ENCODE measurements at places on chromosomes 1 and 21. TPM values are rescaled to one million over a fixed set of nuclear protein-coding genes. Genes with fewer than 3 reads are reported as not detected.

ZNF496 gene
- 15.8 TPM for total RNA-seq

NFIA gene
- total RNA-seq: 4.8 TPM

HTR6 gene
- 2.2 TPM for total RNA-seq

LYST gene
- 26.8 TPM for total RNA-seq

FAM163A gene
- 0.08 TPM for total RNA-seq

LIN9 gene
- 1.5 TPM for total RNA-seq

NR5A2 gene
- total RNA-seq: not detected

GBP1 gene
- total RNA-seq: 15.5 TPM

C1orf141 gene
- not detected for total RNA-seq

OR2T3 gene
- total RNA-seq: not detected

PRRC2C gene
- 357 TPM for total RNA-seq

DNA sequence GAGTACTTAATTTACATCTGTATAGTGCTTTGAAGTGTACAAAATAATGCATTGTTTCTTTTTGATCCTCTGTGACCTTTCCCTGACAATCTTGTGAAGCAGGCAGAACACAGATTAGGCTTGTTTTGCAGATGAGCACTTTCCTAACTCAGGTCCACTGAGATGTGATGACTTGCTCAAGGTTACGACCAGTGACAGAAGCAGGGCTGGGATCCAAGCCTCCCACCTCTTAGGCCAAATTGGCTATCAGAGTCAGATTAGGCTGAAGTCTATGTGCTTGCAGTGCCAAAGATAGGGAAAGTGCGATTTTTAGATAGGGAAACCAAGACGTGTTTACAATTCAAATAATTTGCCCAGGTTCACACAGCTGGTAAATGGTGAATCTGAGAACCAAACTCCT lies 147.3 kb downstream of the OMA1 start:
- no peaks in the 10 kb centered on the region for H3K36me3 ChIP-seq
- H3K27me3 ChIP-seq: no peaks in the 10 kb centered on the region
- no peaks in the 10 kb centered on the region for H3K4me1 ChIP-seq
- no peak for DNase-seq
- no peak overlapping the region for H3K27ac ChIP-seq

DNA sequence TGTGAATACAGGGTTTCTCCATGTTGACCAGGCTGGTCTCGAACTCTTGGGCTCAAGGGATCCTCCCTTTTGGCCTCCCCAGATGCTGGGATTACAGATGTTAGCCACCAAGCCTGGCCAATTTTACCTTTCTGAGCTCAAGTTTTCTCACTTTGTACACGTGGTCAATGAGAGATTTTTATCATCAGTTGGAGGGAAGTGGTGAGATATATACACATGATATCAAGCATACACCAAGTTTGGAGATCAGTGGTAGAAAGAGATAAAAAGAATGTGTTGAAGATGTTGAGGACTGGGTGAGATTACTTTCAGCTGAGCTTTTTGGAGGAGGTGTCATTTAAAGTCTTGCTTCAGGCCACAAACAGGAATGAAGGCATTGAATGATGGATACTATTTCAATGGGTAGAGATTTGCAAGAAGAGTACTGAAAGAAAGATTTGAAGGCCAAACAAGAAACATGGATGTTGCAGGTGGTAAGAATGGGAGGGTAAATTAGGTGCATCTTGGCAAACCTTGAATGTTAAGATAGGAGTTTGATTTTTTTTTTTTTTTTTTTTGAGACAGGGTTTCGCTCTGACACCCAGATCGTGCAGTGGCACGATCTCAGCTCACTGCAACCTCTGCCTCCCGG lies 3.0 kb upstream of the SESN2 start:
- H3K36me3 ChIP-seq: no peaks in the 10 kb centered on the region
- DNase-seq: no peak
- peaks cover 59% of the 10 kb centered on the region for H3K4me1 ChIP-seq
- H3K27ac ChIP-seq: no peak overlapping the region
- no peak overlapping the region for H3K4me3 ChIP-seq

DNA sequence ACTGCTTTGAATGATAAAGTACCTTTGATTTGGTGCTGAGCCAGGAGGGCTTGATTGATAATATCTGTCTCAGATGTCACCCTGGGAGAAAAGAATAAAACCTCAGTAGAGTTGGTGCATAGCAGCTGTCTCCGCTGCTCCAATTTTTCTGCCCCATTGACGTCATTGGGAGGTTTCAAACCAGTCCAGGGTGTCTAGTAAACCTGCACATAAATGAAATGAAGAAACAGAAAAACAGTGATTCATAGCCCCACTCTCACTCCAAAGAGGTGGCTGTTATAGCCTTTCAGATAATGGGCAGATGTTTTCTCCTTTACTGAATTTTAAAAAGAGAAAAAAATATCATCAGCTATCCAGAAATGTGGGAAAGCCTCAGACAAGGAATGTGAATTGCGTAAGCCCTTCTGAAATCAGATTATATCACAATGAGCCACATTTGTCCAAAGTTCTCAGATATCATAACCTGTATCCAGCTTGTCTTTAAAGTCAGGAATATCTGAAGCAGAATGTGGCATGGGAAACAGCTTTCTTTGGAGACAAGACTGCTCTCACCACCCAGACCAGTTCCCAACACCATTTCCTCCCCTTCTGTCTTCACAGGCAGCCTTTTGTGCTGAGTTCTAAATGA lies 351.3 kb upstream of the SGIP1 start:
- no peak overlapping the region for H3K4me3 ChIP-seq
- H3K27ac ChIP-seq: no peak overlapping the region
- no peaks in the 10 kb centered on the region for H3K36me3 ChIP-seq
- DNase-seq: peak; percentile 25

DNA sequence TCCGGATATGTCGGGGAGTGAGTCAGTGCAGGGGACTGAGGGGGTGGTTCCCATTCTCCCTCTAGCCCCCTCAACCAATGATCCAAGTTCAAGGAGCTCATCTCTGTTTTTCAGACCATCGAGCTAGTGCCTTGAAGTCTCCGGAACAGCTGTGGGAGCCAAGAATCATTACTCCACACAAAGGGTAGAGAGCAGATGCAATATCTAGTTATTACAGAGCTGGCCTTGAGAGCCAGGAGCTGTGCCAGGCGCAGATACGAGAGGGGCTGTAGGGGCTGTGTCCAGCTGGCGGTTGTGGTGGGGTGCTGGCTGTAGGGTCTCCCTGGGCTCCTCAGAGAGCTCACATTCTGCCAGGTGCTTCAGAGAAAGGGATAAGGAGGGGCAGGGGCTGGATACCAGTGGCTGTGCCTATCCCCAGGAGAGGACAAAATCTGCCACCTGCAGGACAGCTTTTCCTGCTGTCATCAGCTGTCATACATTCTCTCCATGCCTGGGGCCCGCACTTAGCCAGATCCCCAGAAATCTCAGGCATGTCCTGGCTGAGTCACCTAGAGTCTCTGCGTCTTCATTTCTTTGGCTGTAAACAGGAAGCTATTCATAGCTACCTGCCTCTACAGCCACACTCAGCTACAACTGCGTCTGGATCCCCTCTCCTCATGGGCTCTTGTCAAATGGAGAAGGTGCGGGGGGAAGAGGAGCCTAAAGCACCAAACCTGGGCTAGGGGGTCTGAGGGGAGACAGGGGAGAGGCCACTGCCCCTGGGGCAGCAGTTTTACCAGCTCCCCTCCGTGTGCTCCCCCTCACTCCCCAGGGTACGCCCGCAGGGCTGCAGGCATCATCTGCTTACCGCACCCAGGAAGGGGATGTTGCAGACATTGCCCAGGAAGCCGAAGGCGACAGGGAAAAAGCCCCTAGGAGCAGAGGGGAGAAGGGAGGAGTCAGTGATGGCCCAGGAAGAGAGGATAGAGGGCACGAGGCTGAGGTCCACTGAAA lies 2.4 kb upstream of the KISS1 start:
- no peak for DNase-seq
- H3K36me3 ChIP-seq: no peaks in the 10 kb centered on the region
- H3K4me3 ChIP-seq: no peak overlapping the region
- H3K27me3 ChIP-seq: no peaks in the 10 kb centered on the region
- no peak overlapping the region for H3K27ac ChIP-seq

- H3K27me3 ChIP-seq: peaks cover under 1% of the 10 kb centered on the region
- H3K27ac ChIP-seq: no peak overlapping the region
- no peaks in the 10 kb centered on the region for H3K36me3 ChIP-seq
- H3K4me1 ChIP-seq: no peaks in the 10 kb centered on the region
- DNase-seq: no peak
Measured at GRCh38 chr1:27076803-27077202, 64.2 kb upstream of the TENT5B start.

GRCh38 chr1:57550092-57550491 lies 126.2 kb upstream of the DAB1 start:
- no peak for DNase-seq
- no peaks in the 10 kb centered on the region for H3K27me3 ChIP-seq
- no peaks in the 10 kb centered on the region for H3K36me3 ChIP-seq
- no peaks in the 10 kb centered on the region for H3K4me1 ChIP-seq

DNA sequence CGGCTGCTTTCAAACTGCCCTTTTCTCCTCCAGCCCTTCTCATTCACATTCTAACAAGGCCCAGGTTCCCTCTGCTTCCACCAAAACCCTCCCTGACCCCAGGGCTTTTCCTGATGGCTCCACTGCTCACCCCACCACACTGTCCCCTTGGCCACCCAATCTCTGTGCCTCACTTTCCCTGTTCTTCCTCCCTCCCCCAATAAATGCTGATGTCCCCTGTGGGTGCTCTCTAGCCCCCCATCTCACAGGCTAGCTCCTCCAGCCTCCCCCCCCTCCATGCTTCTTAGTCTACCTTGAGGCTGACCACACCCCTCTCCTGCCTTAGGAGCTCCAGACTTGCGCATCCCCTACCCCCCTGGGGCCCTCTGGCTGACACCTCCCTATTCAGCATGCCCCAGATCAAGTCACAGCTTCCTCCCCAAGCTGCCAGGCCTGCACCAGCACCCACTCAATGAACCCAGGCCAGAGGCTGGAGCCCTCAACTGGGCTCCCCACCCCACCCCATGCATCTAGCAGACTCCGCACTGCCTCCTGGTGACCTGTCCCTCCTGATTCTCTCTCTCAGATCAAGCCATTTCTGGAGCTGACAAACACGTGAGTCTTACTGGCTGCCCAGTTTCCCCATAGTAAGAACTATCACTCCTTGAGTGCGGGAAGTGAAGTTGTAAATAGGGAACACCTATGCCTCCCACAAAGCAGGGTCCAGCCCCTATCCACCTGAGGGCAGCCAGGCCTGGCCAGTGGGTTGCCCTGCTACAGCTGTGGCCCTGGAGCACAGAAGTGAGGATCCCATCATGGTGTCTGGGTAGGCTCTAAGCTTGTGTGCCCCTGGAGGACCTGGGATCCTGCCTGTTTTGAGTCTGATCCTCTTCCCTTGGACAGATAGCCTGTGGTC lies 117.9 kb downstream of the DMRTB1 start:
- DNase-seq: no peak
- peaks cover 3% of the 10 kb centered on the region for H3K4me1 ChIP-seq
- H3K27ac ChIP-seq: no peak overlapping the region
- no peaks in the 10 kb centered on the region for H3K36me3 ChIP-seq
- no peak overlapping the region for H3K4me3 ChIP-seq
- H3K27me3 ChIP-seq: no peaks in the 10 kb centered on the region

- no peak overlapping the region for H3K4me3 ChIP-seq
- H3K36me3 ChIP-seq: no peaks in the 10 kb centered on the region
- no peaks in the 10 kb centered on the region for H3K27me3 ChIP-seq
- no peaks in the 10 kb centered on the region for H3K4me1 ChIP-seq
- no peak for DNase-seq
Measured at GRCh38 chr1:239058190-239058589, 328.2 kb upstream of the CHRM3 start.

DNA sequence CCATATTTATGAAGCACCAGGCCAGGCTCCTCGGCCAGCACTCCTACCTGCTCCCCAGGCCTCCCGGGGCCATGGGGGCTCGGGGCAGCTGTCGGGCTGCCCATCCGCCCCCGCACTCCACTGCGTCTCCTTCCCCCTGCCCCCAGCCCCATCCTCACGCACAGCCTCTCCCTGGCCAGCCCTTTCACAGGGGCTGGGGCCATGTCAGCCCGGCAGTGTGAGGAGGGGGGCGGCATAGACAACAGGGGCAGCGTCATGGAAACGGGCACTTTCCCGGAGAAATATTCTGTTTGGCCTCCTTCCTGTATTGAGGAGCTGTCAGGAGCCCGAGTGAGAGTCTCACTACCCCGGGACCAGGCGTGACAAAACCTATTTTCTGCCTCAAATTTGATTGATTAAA lies 87.3 kb downstream of the CASZ1 start:
- no peaks in the 10 kb centered on the region for H3K36me3 ChIP-seq
- H3K27me3 ChIP-seq: peaks cover 2% of the 10 kb centered on the region
- no peak overlapping the region for H3K4me3 ChIP-seq
- no peaks in the 10 kb centered on the region for H3K4me1 ChIP-seq

DNA sequence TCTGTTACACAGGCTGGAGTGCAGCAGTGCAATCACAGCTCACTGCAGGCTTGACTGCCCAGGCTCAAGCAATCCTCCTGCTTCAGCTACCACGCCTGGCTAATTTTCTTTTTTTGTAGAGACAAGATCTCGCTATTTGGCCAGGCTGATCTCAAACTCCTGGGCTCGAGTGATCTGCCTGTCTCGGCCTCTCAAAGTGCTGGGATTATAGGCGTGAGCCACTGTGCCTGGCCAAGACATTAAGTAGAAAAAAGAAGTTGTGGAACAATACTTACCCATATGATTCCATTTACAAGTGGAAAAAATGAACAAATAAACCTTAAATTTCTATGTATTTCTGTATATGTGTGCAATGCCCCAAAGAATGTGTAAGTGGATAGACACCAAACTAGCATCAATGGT lies 30.3 kb upstream of the ID3 start:
- H3K4me3 ChIP-seq: no peak overlapping the region
- H3K27me3 ChIP-seq: no peaks in the 10 kb centered on the region
- H3K4me1 ChIP-seq: peaks cover 44% of the 10 kb centered on the region
- no peak overlapping the region for H3K27ac ChIP-seq
- H3K36me3 ChIP-seq: no peaks in the 10 kb centered on the region
- no peak for DNase-seq

GRCh38 chr1:206111271-206111927 lies 5.8 kb downstream of the AVPR1B start:
- no peak overlapping the region for H3K4me3 ChIP-seq
- no peaks in the 10 kb centered on the region for H3K27me3 ChIP-seq
- H3K27ac ChIP-seq: no peak overlapping the region
- H3K4me1 ChIP-seq: no peaks in the 10 kb centered on the region
- no peak for DNase-seq
- H3K36me3 ChIP-seq: no peaks in the 10 kb centered on the region

GRCh38 chr1:99674115-99675064 lies 28.5 kb downstream of the PALMD start:
- H3K4me1 ChIP-seq: no peaks in the 10 kb centered on the region
- no peak overlapping the region for H3K4me3 ChIP-seq
- DNase-seq: no peak
- no peaks in the 10 kb centered on the region for H3K36me3 ChIP-seq
- H3K27ac ChIP-seq: no peak overlapping the region
- peaks cover 6% of the 10 kb centered on the region for H3K27me3 ChIP-seq

DNA sequence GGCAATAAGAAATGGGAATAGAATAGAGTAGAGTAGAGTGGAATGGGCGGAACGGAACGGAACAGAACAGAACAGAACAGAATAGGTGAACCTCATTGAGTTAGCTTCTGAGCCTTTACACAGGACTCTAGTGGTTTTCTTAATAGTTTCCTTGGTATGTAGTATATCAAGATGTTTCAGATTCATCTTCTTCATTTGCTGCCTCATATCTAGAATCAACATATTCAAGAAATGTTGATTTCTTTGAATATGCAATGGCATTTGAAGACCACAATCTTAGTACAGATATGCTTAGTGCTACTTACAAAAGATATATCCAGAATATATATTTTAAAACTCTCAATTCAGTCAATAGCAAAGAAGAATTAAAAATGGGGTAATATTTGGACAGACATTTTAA lies 133.8 kb downstream of the TSEN15 start:
- no peaks in the 10 kb centered on the region for H3K4me1 ChIP-seq
- no peaks in the 10 kb centered on the region for H3K27me3 ChIP-seq
- no peak overlapping the region for H3K27ac ChIP-seq

All from CD4-positive, alpha-beta T cell (primary cell).